ENCODE measurements at places on chromosomes 2 and 18.

GRCh38 chr2:203656522-203657287 is 49.7 kb upstream of the CD28 start:
- H3K27ac ChIP-seq: no peak overlapping the region
- no peak overlapping the region for H3K4me3 ChIP-seq
- H3K27me3 ChIP-seq: peaks cover 4% of the 10 kb centered on the region
- H3K4me1 ChIP-seq: peaks cover 7% of the 10 kb centered on the region
- no peak for DNase-seq

DNA sequence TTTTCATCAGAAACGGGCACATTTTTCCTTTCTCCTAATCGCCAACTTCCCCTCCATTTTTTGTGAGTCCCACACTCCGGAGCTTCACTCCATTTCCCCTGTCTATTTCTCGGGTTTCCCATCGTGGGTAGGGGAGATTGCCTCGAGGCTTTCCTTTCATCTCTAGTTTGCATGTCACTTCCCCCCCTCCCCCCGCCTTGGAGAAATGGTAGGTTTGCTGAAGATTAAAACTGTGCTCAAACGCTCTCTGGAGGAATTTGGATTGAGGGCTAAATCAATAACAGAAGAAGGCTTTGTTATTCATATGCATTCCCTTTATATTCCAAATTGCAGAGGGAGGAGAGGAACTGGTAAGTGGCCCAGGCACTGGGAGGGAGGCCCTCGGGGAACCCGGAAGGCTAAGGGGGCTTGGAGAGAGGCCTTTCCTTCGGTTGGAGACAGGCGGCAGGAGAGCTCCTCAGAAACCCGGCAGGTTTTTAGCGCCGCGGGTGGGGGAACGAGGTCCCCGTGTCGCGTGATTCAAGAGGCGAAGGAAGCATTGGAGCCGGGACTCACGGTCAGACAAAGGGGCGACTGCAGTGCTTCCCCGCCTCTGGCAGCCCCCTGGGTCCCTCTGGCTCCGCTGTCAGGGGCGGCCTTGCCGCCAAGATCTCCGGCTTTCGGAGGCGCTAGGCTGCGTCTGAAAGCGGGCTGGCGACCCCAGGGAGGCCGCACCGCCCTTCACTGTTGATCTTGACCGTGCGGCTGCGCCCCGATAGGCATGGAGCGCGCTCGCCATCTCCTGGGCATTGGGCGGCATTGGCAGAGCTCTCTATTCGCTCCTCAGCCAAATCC is 2.4 kb upstream of the HOXD12 start:
- DNase-seq: peak; percentile 32
- H3K4me1 ChIP-seq: peaks cover 16% of the 10 kb centered on the region
- H3K36me3 ChIP-seq: peaks cover 2% of the 10 kb centered on the region
- peaks cover 87% of the 10 kb centered on the region for H3K27me3 ChIP-seq

DNA sequence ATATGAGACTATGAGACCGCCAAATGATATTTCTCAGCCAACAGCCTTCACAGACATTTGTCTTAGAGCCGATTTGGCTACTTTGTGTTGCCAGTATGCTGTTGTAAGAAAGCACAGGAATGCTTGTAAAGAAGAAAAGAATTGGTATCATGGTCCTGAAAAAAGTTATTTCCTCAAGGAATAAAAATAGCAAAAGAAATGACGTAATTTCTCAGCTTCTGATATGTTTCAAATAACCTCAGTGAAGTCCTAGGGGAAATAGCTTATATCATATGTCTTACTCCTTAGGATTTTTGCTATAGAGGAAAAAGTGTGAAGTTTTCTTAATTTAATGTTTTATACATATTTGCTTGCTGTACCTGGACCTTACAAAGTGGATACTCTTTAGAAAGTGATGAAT is 23.0 kb downstream of the SCN1A start:
- no peaks in the 10 kb centered on the region for H3K36me3 ChIP-seq
- no peak overlapping the region for H3K27ac ChIP-seq
- no peak for DNase-seq
- H3K27me3 ChIP-seq: no peaks in the 10 kb centered on the region

DNA sequence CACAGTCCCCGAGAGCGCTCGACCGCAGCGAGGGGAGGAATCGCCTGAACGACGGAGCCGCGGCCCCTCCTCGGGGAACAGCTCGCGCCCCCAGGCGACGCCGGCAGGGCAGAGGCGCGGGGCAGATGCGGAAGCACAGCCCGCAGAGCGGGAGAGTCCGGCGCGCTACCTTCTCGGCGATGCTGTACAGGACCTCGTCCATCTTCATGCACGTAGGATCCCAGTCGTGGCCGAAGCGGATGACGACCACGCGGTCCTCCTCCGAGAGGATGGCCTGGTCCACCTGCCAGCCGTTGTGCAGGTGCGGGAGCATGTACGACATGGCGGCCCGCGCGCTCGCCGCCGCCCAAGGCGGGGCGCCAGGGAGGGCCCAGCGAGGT is 302 bp downstream of the TXNL4A start:
- H3K4me1 ChIP-seq: peaks cover 28% of the 10 kb centered on the region
- no peaks in the 10 kb centered on the region for H3K36me3 ChIP-seq
- peak overlapping the region; percentile 92 for H3K27ac ChIP-seq
- DNase-seq: peak; percentile 46

DNA sequence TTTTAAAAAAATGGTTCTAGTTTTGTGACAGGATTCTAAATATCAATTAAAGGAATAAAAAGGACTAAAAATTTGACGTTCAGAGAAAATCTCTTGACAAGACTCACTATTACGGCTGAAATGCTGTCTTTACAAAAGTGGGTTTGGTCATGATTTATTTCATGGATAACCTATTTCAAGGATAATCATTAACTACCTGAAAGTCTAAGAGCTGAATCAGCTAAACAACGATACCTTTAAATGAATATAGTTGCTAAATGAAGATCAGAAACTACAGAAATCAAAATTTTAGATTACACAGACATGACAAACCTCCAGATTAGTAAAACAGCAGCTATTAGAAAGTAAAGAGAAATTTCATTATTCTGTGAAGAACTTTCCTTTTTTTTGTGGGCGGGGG is 35.7 kb downstream of the RTTN start:
- peaks cover 13% of the 10 kb centered on the region for H3K36me3 ChIP-seq
- H3K4me3 ChIP-seq: no peak overlapping the region
- no peak for DNase-seq
- H3K27ac ChIP-seq: no peak overlapping the region
- peaks cover 19% of the 10 kb centered on the region for H3K4me1 ChIP-seq

DNA sequence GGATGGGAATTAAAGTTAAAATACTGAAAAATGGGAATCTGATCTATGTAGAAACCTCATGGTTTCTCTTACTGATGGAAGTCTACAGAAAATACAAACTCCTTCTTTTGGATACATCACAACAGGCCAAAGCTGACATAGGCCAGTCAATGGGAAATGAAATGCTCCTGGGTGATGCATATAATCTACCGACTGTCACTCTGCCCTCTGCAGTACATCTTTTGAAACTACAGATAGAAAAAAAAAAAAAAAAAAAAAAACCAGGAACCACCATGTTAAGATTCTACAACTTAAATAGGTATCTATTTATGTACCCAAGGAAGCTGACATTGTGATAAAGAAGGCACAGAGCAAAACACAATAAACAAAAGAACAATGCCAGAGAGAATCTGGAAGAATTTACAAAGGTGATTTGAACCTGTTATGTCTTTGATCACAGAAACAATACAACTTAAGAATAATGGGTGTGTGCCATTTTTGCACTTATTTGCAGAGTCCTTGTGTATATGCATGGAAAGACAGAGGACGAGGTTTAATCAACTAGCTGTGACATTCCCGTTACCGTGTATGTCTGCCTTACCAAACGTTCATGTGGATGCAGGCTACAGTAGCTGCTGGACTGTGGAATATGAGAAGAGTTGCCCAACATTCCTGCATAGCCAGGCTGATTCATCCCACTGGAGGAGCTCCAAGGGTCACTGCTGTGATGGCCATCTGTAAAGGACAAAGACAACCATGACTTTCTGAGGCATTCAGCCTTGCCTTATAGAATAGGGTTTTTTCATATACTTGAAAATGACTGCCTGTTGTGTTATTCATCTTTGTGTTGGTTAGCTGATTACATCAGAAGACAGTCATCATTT is 312.7 kb downstream of the TCF4 start:
- no peak overlapping the region for H3K4me3 ChIP-seq
- H3K4me1 ChIP-seq: no peaks in the 10 kb centered on the region
- no peaks in the 10 kb centered on the region for H3K36me3 ChIP-seq
- H3K27ac ChIP-seq: no peak overlapping the region
- no peaks in the 10 kb centered on the region for H3K27me3 ChIP-seq
- no peak for DNase-seq
